Suppressor macrophage treated with lipopolysaccharide for 1 hour (primary cell): ENCODE measurements at places on chromosomes 2 and 18.

DNA sequence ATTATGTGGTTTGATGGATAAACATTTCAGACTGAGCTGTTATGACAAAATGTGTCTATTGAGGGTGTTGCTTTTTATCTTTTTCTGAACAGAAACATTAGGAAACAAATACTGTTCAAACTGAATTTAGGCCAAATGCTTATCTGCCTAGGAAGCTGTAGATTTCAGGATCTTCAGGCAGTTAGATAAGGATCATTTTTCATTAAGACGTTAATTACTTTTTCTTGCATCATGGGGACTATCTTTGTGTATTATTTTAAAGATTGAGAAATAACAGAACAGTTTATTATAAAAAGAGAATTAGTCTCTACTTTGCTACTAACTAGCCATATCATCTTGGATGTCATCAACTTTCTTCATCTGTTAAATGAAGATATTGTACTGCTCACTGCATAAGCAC is 107.5 kb downstream of the TTC27 start:
- DNase-seq = no peak

DNA sequence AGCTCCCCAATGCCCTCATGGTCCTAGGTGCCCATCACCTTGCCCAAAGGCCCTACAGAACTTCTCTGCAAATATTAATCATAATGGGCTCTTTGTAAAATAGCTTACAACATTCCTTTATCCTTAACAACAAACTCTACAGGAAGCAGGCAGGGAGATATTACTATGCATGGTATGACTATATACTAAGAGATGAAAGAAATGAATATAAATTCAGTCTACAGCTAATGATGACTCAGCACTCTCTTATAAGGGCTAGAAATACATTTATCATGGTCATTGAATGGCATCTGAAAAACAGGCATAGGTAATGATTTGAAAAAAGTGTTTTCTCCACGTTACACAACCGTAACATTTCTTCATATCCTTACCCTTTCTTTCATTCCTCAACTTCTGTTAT is 254.8 kb upstream of the DSEL start:
- DNase-seq = no peak

DNA sequence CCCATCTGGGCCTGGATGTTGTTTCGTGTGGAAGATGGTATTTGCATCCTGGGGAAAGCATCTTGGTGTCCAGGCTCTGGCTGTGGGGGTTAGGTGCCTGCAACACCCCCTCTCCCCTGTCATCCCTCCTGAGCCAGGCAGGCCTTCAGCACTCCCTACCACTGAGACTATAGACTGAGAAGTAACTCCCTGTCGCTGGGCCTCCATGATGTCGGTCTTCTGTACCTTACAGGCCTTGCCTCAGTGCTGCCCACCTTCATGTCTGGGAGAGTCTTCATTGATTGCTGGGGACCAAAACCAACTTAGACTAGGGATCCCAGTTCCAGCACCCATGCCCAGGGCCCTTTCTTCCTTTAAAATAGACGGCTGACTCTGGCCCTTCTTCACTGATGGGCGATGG is 33.1 kb upstream of the DNMT3A start:
- DNase-seq = no peak

- no peak for DNase-seq
Measured at GRCh38 chr18:32303400-32303799, 113.6 kb downstream of the MEP1B start.

- DNase-seq = no peak
Measured at GRCh38 chr2:239326831-239327535, 73.8 kb downstream of the HDAC4 start.

GRCh38 chr2:202009019-202009481 is 24.6 kb upstream of the FZD7 start:
- no peak for DNase-seq

DNA sequence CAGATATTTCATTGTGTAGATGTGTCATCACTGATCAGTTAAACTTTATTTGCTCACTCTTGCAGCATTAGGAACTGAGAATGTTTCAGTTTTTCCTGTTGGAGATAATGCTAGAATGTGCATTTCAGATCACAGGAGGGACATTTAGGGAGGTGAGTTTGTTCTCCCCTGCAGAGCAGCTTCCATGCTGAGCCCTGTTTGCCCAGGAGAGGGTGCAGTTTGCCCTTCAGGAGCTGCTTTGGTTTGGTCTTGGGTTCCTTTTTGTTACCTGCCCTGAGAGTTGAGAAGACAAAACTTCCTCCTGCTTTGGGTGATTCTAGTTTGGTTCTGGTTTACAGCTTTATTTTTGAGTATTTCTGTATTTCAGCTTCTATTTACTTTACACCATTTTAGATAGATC is 49.9 kb downstream of the DGKD start:
- DNase-seq = peak; percentile 26

DNA sequence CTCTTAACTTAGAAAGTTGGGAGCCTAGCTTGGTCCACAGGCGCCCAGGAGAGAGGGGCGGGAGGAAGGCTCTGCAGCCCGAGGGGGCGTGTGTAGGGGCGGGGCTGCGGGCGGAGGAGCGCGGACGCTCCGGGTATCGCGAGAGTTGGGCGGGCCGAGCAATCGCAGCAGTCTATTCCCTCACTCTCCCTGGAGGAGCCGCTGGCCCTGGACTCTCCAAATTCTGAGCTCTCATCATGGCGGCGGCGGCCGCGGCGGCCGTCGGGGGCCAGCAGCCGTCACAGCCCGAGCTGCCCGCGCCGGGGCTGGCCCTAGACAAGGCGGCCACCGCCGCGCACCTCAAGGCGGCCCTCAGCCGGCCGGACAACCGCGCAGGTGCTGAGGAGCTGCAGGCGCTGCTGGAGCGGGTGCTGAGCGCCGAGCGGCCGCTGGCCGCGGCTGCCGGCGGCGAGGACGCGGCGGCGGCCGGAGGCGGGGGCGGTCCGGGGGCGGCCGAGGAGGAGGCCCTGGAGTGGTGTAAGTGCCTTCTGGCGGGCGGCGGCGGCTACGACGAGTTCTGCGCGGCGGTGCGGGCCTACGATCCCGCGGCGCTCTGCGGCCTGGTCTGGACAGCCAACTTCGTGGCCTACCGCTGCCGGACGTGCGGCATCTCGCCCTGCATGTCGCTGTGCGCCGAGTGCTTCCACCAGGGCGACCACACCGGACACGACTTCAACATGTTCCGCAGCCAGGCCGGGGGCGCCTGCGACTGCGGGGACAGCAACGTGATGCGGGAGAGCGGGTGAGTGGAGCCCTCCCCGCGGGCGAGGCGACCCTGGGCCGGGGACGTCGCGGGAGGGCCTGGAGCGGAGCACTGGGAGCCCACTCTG is at the start of gene UBR3:
Gene UBR3, plus strand, starts transcription at position 183 of the 869 bp plus-strand sequence. Its CDS starts 54 bp downstream, at position 237.
- peak; percentile 98 for DNase-seq

DNA sequence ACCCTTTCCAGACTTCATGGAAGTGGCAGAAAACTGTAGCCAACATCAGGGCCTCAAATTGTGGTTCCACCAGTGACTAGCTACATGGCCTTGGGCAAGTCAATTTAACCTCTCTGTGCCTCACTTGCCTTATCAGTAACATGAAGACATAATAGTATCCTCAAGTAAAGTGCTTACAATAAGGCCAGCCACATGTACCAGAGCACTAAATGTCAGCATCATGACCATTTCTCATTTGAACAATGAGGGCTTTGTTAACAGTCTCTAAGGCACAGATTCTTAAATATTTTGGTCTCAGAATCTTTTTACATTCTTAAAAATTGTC is 5.8 kb upstream of the KCMF1 start:
- no peak for DNase-seq

- no peak for DNase-seq
Measured at GRCh38 chr2:191222507-191222906, 22.7 kb upstream of the MYO1B start.
